NCI-H2081 (cell line): ENCODE measurements at places on chromosomes 4 and X.

DNA sequence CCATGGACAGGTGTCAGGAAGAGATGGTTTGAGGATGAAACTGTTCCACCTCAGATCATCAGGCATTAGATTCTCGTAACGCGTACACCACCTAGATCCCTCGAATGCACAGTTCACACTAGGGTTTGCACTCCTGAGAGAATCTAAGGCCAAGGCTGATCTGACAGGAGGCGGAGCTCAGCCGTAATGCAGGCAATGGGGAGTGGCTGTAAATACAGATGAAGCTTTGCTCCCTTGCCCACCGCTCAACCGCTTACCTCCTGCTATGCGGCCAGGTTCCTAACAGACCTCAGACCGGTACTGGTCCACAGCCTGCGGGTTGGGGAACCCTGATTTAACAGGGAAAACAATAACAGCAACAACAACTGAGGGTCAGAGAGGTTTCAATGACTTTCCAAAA, 2.0 kb upstream of the TEC start:
- DNase-seq: no peak

DNA sequence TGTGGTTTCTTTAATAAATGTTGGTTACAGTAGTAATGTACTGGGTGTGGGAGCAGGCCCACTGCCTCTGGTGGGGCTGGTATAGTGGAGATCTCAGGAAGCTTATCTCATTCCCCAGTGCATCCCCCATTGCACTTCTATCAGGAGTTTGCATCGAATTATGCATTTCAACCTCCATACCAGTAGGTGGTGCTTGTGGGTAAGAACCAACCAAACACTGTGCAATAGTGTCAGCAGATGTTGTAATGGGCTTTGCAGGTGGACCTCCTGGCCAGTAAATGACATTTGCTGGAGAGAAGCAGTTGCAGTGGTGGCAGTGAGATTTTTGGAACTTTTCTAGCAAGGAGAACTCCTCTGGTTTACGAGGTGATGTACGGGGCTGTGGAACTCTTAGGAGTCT, 150.6 kb downstream of the POU3F4 start:
- DNase-seq: no peak

GRCh38 chr4:7721984-7722551, 217.6 kb downstream of the AFAP1 start:
- DNase-seq: peak; percentile 14

DNA sequence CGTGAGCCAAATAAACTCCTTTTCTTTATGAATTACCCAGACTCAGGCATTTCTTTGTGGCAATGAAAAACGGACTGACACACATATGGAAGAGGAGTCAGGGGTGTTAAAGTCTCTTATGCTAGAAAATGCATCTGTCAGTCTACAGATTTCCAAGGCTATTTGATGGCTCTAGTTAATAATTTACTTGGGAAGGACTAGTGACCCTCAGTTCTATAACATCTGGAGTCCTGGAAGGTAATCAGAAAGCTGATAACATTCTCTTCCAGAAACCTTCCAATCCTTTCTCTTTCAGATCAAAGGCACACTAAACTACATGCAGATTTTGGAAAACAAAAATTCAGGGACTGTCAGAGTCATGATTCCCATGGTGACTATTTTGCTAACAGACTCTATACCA, 142.0 kb upstream of the TEX13D start:
- no peak for DNase-seq

DNA sequence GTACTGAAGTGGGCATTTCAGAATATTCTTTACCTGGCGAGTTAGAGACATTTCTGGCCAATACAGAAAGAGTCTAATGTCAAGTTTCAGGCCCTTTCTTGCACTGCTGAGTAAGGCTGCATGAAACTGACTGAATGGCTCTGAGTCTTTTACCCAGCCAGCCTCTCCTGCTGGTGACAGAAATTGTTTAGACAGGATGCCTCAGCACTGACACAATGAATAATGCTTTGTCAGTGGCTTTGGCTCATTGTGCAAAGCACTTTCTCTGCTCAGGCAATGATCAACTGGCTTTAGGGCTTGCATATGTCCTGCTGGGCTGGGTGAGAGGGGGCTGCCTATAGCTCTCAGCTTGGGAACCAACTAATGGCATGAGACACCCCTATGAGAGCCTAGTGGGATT, 45.5 kb downstream of the CLNK start:
- no peak for DNase-seq

GRCh38 chr4:89196745-89197144, 85.4 kb downstream of the TIGD2 start:
- no peak for DNase-seq

DNA sequence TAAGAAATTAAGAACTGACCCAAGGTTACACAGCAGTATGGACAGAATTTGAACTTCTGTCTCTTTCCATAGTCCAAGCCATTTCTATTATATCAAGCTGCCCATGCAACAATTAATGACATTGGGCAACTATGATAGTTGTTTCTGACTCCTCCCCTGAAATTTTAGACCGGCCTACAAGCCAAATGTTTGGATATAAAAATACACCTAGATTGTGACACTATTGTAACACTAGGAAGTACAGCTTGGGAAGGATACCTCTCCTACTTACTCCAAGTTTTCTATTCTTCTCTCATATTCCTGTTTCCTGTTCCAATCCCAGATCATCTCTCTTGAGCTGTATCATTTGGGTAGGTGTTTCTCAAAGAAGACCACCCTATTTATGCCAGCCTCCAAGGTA, 43.5 kb downstream of the RCHY1 start:
- DNase-seq: no peak

DNA sequence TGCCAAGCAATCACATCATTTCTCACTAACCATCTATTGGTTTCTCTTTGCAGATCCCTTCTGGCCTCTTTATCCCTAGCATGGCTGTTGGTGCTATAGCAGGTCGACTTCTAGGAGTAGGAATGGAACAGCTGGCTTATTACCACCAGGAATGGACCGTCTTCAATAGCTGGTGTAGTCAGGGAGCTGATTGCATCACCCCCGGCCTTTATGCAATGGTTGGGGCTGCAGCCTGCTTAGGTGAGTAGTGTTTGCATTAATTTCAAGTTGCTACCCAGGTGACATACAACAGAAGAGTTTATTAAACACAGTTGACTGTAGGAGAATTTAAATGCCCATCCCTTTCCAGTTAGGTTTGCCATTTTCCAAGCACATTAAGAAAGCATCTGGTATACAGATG, 112.2 kb downstream of the AKAP4 start:
- no peak for DNase-seq

- no peak for DNase-seq
These were observed 51.7 kb downstream of the FAM53A start for GRCh38 chr4:1632109-1633104.

DNA sequence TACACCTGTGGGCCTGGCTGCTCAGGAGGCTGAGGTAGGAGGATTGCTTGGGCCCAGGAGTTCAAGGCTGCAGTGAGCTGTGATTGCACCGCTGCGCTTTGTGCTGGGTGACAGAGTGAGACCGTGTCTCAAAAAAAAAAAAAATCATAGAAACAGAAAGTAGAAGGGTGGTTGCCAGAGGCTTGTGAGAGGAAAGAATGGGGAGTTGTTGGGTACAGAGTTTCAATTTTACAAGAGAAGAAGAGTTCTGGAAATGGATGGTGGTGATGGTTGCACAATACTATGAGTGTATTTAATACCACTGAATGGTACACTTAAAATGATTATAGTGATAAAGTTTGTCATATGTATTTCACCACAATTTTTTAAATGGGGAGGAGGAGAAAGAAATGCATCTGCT, 10.2 kb upstream of the GLOD5 start:
- DNase-seq: no peak

GRCh38 chrX:71936632-71937031, 26.0 kb downstream of the NHSL2 start:
- no peak for DNase-seq

DNA sequence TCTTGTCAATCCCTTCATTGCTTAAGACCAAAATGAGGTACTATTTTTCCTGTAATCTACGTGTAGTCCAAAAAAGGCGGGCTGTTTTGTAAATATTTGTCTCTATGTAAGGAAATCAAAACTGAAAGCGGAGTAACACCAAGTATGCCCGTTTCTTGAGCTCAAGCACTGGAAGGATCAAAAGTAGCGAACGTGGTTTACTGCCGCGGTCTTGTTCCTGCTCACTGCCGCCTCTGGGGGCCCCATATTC, 71.5 kb downstream of the AFF1 start:
- no peak for DNase-seq

- no peak for DNase-seq
These were observed 34.9 kb downstream of the RASSF6 start for GRCh38 chr4:73585345-73585744.

DNA sequence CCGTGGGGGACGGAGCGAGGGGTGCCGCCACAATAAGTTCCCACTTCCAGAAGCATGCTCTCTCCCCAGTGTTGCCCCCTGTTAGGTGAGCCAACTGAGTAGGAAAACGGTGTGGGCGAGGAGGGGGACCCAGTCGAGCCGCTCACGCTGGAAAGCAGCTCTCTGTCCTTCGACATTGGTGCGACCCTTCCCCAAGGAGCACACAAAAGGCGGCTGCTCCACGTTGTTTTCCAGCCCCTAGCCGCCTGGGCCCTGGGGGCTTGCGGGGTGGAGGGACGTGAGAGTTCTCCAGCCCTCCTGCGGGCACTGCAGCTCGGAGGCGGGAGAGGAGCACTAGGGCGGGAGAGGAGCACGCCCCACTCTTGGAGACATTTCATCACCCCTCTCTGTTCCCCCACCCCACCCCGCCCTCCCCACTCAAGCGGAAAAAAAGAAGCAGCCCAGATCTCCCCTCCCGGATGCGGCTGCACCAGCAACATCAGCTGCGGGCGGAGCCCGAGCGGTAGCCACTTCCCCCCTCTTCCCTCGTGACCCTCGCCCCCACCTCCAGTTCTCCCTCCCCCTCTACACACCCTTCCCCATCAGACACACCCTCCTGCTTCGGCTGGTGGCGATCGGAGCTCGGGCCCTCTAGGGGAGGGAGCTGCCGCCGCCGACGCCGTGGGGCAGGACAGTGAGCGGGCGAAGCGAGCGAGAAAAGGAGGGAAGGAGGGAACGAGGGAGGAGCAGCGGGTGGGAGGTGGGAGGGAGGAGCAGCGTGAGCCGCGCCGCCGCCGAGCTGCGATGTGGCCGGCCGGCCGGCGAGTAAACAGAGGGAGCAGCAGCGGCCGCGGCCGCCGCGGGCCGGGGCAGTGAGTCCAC, at the start of gene DOCK11:
DOCK11 (plus strand) TSS at position 755 of the 861 bp plus-strand sequence. CDS start 157 bp downstream, outside the sequence.
- peak; percentile 84 for DNase-seq

DNA sequence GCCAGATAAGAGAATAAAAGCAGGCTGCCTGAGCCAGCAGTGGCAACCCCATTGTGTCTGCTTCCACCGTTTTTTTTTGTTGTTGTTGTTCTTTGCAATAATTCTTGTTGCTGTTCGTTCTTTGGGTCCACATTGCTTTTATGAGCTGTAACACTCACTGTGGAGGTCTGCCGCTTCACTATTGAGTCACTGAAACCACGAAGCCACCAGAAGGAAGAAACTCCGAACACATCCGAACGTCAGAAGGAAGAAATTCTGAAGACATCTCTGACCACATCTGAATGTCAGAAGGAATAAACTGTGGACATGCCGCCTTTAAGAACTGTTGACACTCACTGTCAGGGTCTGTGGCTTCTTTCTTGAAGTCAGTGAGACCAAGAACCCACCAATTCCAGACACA, 110.5 kb downstream of the PCDH18 start:
- no peak for DNase-seq

- no peak for DNase-seq
These were observed 189.1 kb upstream of the RBPJ start for GRCh38 chr4:26131711-26132110.

GRCh38 chr4:73021634-73022033, 47.9 kb downstream of the COX18 start:
- DNase-seq: peak; percentile 11

GRCh38 chr4:79831119-79831528, 241.9 kb downstream of the ANTXR2 start:
- DNase-seq: no peak

DNA sequence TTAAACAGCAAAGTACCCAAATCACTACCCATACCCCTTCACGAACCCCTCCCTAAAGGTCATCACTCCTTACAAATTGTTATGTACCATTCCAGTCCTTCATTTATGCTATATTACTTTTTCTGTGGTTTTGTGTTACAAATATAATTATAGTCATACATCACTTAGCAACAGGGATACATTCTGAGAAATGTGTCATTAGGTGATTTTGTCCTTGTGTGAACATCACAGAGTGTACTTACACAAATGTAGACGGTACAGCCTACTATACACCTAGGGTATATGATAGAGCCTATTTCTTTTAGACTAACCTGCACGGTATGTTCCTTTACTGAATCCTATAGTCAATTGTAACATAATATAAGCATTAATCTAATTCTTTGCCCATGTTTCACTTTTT, 61.9 kb downstream of the ASB9 start:
- DNase-seq: no peak

GRCh38 chrX:19840899-19841648, 46.3 kb downstream of the SH3KBP1 start:
- DNase-seq: no peak

GRCh38 chr4:152697284-152698088, 17.7 kb upstream of the TMEM154 start:
- DNase-seq: no peak

DNA sequence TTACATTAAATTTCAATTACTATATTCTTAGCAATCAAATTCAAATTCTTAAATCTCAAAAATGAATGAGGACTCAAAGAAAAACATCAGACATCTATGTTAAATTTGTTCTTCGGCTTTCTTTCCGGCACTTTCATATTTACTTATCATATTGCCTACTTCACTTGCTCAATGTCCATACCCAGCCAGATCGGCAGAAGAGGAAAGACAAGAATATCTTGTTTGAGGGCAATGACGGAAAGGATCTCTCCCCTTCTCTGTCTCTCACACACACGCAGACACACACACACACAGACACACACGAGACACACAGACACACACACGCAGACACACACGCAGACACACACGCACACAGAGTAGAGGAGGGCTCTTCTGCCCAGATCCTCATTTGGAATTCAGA, 13.2 kb upstream of the IRF2 start:
- no peak for DNase-seq

GRCh38 chr4:102564399-102565059, 63.4 kb downstream of the NFKB1 start:
- DNase-seq: no peak

DNA sequence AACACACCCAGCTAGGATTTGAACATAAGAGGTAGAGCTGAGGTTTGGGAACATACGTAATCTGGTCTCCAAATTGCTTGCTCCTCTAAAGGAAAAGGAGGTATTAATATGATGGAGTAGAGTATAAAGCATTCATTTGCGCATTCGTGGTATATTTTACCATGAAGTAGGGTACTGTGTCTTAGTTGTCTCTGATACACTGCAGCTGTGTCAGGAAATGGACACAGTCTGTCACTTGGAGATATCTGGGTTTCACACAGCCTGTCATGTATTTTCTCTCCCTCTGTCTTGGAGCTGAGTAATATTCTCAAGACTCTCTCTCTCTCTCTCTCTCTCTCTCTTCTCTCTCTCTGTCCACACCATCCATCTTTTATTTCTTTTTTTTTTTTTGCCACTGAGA, 274.8 kb upstream of the UGT8 start:
- no peak for DNase-seq
